ENCODE measurements at places on chromosomes 6 and 20. TPM values are rescaled to one million over a fixed set of nuclear protein-coding genes. Genes with fewer than 3 reads are reported as not detected.

GRCh38 chr6:144607998-144608735 lies 323.0 kb downstream of the UTRN start:
- no peak for DNase-seq

Gene FAM83D
- 1.3 TPM for total RNA-seq

GRCh38 chr20:50611128-50611810 lies 80.1 kb downstream of the RIPOR3 start:
- no peak for DNase-seq

Gene NANP
- 10.6 TPM for total RNA-seq

Gene FAM83C
- total RNA-seq: not detected

DNA sequence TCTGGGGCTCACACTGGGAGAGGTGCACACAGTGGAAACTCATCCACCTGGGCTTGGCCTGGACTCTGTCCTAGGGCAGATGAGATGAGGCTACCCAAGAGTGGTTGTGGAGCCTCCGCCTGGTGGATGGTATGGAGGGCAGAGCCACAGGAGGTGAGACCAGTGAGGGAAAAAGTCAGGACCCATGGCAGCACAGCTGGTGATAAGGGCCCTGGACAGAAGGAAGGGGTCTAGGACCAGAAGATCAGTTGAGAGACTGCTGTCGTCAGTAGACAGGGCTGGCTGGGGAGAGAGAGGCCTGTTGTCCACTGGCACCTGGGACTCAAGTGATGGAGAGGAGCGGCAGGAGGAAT lies 29.8 kb downstream of the PLCG1 start:
- no peak for DNase-seq

DNA sequence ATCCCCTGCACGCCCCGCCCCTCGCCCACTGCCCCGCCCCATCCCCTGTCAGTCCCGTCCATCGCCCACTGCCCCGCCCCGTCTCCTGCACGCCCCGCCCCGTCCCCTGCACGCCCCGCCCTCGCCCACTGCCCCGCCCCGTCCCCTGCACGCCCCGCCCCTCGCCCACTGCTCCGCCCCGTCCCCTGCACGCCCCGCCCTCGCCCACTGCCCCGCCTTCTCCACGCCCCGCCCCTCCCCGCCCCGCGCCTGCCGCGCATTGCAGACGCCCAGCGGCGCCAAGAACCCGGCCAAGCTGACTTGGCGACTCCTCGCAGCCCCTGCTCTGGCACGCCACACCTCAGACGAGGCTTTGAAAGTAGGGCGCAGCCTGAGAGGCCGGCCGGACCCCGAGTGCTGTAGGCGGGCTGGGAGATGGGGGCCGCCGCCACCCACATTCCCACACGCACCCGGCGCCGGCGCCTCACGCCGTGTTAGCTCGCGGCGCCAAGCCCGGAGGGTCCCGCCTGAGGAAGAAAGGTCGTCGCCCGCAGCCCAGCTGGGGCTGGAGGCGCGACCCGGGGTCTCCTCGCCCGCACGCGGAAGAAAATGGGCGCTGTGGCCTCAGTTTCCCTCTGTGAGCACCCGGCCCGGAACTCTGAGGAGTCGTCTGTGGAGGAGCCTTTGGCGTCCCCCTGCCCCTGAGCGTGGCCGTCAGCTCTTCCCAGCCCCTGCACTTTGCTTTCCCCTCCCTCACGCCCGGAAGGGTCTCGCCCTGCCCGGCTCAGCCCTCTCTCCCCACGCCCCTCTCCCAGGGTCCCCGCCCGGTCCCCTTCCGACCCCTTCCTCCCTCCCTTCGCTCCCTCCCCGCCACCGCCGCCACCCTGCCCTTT lies at the start of gene RAD21L1:
RAD21L1 (plus strand) TSS at position 262 of the 872 bp plus-strand sequence. CDS start 2,410 bp downstream, outside the sequence.
- peak; percentile 55 for DNase-seq

DNA sequence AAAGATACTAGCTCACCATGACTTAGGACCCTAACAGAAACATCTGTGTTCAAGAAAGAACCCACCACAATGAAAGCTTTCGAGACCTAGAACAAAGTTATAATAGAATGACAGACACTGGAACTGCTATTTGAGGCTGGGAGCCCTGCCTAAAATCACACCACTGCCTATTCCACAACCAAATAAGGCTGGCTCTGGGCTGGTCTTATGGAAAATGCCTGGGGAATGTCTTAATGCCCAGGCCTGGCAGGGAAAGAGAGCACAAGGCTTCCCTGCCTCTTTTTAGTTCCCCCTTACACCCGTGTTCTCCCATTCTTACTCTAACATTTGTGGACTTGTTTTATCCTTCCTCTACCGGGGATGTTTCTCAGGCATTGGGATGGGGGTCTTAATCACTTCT lies 5.6 kb upstream of the METTL24 start:
- no peak for DNase-seq

DNA sequence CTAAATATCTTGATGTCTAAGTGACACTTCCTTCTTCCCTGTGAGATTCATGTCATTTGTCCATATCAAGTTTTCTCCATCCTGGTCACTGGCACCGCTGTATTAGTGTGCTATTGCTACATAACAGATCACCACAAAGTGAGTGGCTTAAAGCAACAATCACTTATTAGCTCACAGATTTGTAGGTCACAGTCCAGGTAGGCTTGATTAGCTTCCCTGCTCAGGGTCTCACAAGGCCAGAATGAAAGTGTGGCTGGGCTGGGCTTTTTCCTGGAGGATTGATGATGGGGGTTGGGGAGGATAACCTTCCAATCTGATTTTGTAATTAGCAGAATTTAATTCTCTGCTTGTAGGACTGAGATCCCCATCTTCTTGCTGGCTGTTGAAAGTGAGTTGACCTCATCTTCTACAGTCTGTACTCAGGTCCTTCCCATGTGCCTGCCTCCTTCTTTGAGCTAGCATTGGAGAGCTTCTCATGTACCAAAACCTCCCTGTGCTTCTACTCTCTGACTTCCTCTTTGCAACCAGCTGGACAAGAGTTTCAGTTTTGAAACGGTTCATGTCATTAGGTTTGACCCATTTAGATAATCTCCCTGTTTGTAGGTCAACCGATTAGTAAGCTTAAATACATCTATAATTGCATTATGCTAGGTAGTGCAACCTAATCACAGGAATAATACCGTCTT lies 152.4 kb upstream of the MAN1A1 start:
- no peak for DNase-seq

- DNase-seq: no peak
Observed at GRCh38 chr6:88298066-88298845, 132.1 kb upstream of the CNR1 start.

GRCh38 chr20:34891166-34892062 lies 15.0 kb downstream of the ACSS2 start:
- no peak for DNase-seq

Gene MAD2L1BP
- total RNA-seq: 36.4 TPM

GRCh38 chr20:62238569-62239277 lies 402 bp downstream of the OSBPL2 start:
- DNase-seq: no peak

GRCh38 chr6:36621371-36621855 lies 27.3 kb downstream of the SRSF3 start:
- DNase-seq: no peak

- DNase-seq: no peak
Observed at GRCh38 chr20:2103461-2104153, 2.0 kb downstream of the STK35 start.

GRCh38 chr6:15246217-15246665 lies 372 bp downstream of the JARID2 start:
- DNase-seq: no peak

- no peak for DNase-seq
Observed at GRCh38 chr20:37526238-37526838, 1.3 kb downstream of the BLCAP start.

DNA sequence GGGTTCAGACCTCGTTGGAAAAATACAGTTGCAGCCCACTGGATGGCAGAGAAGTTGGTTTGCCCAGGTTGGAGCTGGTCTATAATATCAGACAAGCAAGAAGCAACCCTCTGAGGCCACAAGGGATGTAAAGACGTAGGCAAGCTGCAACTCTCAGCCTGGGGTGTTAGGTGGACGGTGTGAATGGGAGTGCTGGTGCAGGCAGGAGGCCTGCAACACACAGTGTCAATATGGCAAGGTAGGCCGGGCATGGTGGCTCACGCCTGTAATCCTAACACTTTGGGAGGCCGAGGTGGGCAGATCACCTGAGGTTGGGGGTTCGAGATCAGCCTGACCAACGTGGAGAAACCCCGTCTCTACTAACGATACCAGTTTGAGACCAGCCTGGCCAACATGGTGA lies 10.5 kb downstream of the VPS16 start:
- no peak for DNase-seq

Gene LRRN4
- 154 TPM for total RNA-seq

- DNase-seq: no peak
Observed at GRCh38 chr20:41413169-41413568, 46.6 kb upstream of the EMILIN3 start.

DNA sequence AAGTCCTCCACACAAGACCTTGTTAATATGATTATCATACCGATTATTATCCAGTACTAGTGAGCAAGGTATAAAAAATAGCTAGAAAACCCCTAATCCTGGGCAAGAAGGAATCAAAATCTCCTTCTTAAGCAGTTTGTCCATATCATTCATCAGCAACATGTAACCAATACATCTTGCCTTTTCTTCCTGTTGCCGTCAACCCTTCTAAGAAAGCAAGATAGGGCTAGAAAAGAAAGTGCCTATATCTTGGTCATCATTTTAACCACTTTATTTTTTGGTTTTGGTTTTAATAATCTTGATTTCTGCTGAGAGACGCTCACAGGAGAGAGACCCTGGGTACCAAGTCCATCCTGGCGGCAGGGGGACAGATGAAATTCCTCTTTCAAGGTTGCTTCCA lies 27.2 kb upstream of the PREX1 start:
- no peak for DNase-seq

DNA sequence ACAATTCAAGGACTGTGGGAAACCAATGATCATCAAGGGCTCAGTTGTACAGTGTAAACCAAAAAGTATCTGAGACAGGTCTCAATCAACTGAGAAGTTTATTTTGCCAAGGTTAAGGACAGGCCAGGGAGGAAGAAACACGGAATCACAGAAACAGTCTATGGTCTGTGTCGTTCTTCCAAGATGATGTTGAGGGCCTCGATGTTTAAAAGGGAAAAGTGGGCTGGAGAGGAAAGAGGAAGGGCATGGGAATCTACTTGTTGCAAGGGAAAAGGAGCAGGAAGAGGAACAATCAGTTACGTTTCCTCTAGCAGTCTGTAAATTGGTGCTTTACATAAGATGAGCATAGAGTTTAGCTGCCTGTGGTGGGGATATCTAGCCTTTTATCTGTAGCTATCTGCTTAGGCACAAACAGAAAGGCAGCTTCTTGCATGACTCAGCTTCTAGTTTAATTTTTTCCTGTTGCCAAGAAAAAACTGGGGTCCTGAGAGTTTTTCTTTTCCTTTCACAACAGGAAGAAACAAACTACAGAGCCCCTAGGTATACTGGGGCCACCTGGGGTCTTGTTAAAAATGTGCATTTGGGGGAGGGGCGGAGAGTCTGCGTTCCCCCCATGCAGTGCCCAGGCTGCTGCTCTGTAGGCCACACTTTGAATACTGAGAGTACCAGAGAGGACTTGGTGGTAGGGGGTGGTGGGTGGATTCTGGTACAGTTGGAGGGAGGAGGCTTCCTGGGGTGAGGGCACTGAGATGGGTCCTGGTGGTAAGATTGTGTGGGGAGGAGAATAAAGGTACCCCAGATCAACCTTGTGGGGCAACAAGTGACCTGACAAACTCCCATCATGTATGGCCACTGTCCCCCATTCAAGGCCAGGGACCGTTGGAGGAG lies 35.3 kb upstream of the EZR start:
- DNase-seq: no peak

Gene HLA-DMA
- total RNA-seq: 81.7 TPM

Gene CLIC5
- 56.0 TPM for total RNA-seq

DNA sequence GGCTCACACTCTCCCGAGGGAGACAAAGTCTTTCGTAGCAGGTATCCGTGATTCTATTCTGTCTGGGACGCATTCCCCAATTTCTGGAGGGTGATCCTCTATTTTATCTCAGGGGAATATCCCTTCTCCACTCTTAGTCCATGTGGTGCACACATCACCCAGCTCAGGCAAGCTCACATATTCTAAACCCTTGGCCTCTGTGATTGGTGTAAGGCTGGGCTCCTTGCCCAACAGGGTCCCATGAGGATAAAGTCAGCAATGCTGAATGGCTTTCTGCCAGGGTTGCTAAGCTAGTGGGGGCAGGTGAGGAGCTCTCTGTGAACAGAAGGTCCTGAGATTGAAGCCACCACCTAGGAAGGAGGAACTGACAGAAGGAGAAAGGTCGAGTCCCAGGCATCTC lies 137.2 kb downstream of the CDH26 start:
- DNase-seq: no peak

Gene KIF13A
- total RNA-seq: 64.3 TPM

- no peak for DNase-seq
Observed at GRCh38 chr20:50278377-50278683, 87.7 kb downstream of the CEBPB start.

- no peak for DNase-seq
Observed at GRCh38 chr6:39834278-39834677, 42.1 kb downstream of the DAAM2 start.

Gene BPIFB2
- not detected for total RNA-seq

GRCh38 chr6:40472353-40472752 lies 114.8 kb downstream of the LRFN2 start:
- DNase-seq: no peak

Gene NHSL1
- total RNA-seq: 23.2 TPM

DNA sequence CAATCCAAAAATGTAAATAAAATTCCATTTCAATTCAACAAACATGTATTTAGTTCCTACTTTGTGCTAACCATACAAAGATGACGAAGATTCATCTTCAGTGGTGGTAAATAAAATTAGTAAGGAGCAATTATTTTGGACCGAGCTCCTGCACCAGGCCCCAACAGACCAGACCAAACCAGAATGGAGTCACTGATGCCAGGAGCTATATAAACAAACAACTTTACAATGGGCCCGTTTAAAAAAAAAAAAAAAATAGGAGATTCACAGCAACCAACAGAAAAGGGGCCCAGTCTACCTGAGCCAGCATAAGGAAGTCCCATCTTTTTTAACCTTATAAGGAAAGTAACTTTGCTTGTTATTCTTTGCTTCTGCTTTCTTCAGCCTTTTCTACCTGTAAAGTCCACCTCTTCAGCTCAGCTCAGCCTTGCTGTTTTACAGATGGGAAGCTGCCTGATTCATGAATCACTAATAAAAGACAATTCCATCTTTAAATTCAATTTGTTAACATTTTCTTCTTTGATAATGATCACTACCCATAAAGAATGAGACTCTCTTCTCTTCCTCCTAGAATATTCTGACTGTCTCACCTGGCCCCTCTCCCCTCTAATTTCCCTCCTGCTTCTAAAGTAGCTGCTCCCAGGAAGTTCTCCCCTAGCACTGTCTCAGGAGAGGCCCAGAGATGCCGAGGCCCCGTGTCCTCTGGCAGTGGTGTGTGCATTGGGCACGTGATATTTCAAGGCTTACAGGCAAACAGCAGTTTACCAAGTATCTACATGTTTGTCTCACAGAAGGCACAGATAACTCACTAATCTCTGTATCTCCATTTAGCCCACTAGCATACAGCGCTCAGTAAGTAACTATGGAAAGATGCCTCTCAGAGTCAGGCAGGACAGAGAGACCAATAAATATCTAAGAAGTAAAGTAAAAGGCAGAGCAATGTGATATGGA lies 8.4 kb downstream of the MBOAT1 start:
- DNase-seq: no peak

GRCh38 chr20:17584689-17585088 lies 14.8 kb downstream of the DSTN start:
- no peak for DNase-seq

Gene SEL1L2
- total RNA-seq: not detected

Gene EBF4
- 6.2 TPM for total RNA-seq

Gene GZF1
- total RNA-seq: 29.0 TPM
